DND-41 (cell line): ENCODE measurements at places on chromosomes 1 and 21.

DNA sequence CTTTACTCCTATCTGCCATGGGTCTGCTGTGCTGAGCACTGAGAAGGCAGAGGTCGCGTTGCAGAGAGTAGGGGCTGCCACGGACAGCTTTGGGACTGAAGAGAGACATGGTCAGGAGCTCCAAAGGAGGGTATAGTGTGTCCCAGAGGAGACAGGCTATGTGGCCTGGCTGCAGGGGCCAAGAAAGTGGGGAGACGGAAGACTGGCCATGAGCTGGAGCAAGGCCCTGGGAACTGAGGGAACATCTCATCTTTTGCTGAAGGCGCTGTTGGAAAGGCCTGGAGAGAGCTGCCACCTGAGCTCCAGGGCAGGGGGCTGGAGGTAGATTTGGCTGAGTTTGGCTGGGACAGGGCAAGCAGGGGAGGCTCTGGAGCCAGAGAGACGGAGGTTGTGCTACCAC, 55.8 kb upstream of the AJAP1 start:
- no peak for DNase-seq
- no peaks in the 10 kb centered on the region for H3K4me1 ChIP-seq
- H3K27me3 ChIP-seq: no peaks in the 10 kb centered on the region
- H3K36me3 ChIP-seq: no peaks in the 10 kb centered on the region

GRCh38 chr21:46119144-46119636, 21.3 kb downstream of the COL6A2 start:
- no peaks in the 10 kb centered on the region for H3K27me3 ChIP-seq
- no peak overlapping the region for H3K4me3 ChIP-seq
- DNase-seq: no peak
- H3K4me1 ChIP-seq: no peaks in the 10 kb centered on the region

GRCh38 chr1:77250126-77250525, 30.9 kb upstream of the PIGK start:
- H3K4me1 ChIP-seq: no peaks in the 10 kb centered on the region
- no peak overlapping the region for H3K4me3 ChIP-seq
- DNase-seq: no peak
- H3K27ac ChIP-seq: no peak overlapping the region
- no peaks in the 10 kb centered on the region for H3K36me3 ChIP-seq
- H3K27me3 ChIP-seq: no peaks in the 10 kb centered on the region

GRCh38 chr1:9529190-9529589, 10.1 kb upstream of the SLC25A33 start:
- H3K4me1 ChIP-seq: no peaks in the 10 kb centered on the region
- no peaks in the 10 kb centered on the region for H3K36me3 ChIP-seq
- no peaks in the 10 kb centered on the region for H3K27me3 ChIP-seq
- no peak overlapping the region for H3K27ac ChIP-seq
- no peak for DNase-seq

GRCh38 chr1:156705918-156706656, 704 bp upstream of the CRABP2 start:
- H3K27ac ChIP-seq: no peak overlapping the region
- peak overlapping the region; percentile 60 for H3K4me3 ChIP-seq
- H3K36me3 ChIP-seq: no peaks in the 10 kb centered on the region
- peak; percentile 72 for DNase-seq
